ENCODE measurements at places on chromosomes 16 and 17.
A peak's percentile ranks its signal among the peaks of the same experiment; 100 is the strongest.

- DNase-seq = no peak
Measured at GRCh38 chr16:9741776-9742175, 440.5 kb downstream of the GRIN2A start.

- peak; percentile 2 for DNase-seq
Measured at GRCh38 chr17:67779098-67779672, 46.1 kb upstream of the BPTF start.

GRCh38 chr16:3530371-3530914 is 29.6 kb downstream of the CLUAP1 start:
- no peak for DNase-seq

DNA sequence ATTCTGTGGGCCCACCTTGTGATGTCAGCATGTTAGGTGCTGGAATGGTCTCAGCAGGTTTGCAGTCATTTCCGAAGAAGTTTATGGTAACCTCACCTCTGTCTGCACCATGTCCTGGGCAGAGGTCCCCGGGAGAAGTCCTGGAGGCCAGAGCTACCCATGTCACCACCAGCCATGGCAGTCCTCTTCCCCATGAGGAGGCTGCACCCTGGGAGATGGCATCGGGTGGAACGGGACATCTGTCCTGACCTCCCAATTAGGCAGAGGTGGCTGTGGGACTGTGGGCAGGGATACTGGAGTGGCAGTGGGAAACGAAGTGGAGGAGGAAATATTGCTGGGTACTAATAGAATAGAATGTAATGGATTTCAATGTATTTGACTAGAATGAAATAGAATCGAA is 511.8 kb upstream of the WSB1 start:
- no peak for DNase-seq

DNA sequence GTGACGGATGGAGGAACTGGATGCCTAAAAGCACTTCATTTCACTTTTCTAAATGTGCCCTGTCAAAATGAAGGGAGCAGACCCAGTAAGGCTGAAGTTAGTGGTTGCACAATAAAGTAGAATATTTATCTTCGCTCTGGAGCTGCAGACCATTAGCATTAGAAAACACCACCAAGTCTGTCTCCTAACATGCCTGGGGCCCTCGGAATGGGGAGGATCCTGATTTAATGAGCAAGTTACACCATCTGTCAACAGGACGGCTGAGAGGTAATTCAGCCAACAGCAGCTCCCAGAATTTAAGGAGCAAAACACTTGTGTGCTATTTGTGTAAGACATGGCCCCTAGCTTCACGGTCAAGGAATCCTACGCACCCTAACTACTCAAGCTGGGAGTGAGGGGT is 22.3 kb downstream of the CA10 start:
- no peak for DNase-seq

DNA sequence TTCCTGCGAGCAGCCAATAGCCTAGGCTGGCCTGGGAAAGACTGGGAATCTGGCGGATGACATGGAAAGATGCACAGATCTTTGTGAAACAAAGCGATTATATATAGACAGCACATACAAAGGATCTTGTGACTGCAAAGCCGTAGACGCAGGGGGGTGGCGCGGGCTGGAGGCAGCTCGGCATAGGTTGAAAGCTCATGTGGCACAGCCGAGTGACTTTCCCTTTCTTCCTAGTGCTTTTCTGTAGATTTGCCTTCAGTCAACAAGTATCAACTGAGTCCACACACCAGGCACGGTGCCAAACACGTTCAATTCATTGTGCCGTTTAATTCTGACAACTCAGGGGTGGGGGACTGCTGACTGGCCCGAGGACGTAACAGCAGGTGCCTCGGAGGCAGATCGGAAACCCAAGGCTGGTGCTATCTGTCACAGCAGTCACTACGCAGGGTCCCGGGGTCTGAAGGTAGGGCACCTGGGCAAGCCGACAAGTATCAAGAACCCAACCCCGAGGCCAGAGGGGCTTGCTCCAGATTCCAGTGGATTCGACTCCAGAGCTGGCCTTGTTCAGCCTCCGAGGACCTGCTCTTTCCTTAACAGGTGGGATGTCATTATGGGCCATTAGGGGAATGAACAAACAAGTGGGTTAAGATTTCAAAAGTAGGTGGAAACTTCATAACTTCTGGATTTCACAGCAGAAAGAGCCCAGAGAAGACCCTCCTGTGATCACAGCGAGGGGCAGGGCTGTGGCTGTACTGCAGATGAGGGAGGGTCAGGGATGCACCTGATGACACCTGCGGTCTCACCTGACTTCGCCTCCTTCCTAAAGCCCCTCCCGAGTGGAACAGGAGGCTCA is 5.9 kb downstream of the PAM16 start:
- no peak for DNase-seq

GRCh38 chr16:31477220-31478216 is 5.4 kb upstream of the SLC5A2 start:
- DNase-seq = peak; percentile 34

GRCh38 chr17:7475764-7476422 is 3.5 kb downstream of the ZBTB4 start:
- no peak for DNase-seq

DNA sequence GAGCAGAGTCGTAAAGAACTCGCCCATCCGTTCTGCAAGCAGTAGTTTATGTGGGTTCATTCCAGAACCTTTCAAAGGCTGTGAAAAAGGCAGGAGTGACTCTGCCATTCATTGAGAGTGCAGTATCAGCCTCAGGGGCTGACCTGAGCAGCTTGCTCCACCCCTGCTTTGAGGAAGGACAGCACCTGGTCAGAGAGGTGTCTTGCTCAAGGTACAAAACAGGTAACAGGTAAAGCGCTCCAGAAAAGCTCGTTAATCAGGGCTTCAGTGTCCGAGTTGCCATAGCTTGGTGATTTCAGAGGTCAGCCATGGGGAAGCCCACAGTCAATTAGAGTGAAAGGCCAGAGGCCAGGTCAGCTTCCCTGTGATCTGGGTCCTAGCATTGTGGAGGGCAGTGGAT is 251.1 kb downstream of the ABCC12 start:
- no peak for DNase-seq

GRCh38 chr16:4680673-4681470 is 12.5 kb upstream of the NUDT16L1 start:
- no peak for DNase-seq

DNA sequence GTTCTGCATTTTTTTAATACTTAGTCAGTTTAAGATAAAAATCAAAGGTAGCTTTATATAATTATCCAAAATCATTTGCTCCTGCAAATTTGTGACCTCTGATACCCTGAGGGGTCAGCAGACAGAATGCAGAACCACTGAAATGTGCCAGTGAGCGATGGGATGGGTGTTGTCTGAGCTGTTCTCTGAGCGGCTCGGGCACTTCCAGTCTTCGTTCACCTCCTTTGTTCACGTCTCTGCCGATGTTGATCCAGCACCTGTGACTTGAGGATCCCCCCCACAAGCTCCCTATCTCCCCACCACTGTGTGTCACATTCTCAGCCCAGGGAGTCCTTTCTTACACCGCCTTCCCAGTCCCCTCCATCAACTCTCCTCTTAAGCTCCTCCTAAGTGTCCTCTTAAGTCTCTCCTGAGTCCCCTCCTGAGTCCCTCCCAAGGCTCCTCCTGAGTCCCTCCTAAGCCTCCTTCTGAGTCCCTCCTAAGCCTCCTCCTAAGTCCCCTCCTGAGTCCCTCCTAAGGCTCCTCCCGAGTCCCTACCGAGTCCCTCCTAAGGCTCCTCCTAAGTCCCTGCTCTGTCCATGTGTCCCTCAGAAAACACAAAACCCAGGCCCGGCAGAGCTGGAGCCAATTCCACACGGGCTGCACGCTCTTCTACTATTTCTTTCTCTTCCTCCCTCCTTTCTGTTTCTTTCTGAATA is 47.5 kb downstream of the RNF213 start:
- DNase-seq = no peak

GRCh38 chr16:14181371-14182050 is 110.4 kb downstream of the MRTFB start:
- no peak for DNase-seq

DNA sequence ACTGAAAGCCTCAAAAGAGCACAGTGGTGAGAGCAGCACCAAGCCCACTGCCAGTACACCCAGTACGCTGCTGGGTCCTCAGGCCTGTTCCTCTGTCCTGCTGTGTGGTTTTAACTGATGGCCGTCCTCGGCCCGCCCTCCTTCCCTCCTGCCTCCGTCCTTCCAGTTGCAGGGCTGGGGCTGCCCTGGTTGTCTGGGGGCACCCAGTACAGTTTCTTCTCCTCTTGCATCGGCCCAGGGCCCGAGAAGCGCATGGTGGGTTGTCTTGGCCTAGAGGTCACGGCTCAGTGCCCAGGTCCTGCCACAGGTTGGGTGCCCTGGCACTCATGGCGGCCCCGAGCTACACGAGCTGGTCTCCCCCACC is 70.8 kb upstream of the KCTD5 start:
- no peak for DNase-seq

GRCh38 chr17:9115214-9116191 is 94.2 kb downstream of the NTN1 start:
- no peak for DNase-seq

- no peak for DNase-seq
Measured at GRCh38 chr16:66903544-66904427, 14.9 kb downstream of the CDH16 start.

GRCh38 chr16:50671644-50672260 is 9.4 kb downstream of the SNX20 start:
- DNase-seq = peak; percentile 26

DNA sequence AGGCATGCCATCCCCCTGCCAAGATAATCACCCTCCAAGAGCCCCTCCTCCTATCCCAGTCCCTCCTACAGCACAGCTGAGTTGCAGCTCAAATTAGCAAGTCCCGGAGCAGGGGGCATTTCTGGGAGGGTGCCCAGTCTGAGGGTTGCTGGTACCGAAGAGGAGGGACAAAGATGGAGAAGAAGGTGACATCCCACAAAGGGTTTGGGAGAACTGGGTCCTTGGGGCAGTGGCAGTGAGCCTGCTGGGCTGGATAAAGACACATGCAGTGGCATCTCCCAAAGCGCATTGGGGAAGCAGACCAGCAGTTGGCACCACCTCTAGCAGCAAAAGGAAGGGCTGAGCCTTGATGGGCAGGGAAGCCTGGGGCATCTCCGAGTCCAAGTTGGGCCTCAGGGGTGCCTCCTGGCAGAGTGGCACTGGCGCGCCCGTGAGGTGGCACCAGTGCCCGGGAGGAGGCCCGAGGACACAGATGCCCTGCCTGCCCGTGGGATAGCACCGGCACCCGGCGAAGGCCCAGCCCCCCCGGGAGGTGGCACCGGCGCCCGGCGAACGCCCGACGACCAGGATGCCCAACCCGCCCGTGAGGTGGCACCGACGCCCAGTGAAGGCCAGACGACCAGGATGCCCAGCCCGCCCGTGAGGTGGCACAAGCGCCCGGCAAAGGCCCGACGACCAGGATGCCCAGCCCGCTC is 622 bp downstream of the TOM1L2 start:
- peak; percentile 21 for DNase-seq

GRCh38 chr16:82829301-82829700 is 202.5 kb downstream of the CDH13 start:
- no peak for DNase-seq

DNA sequence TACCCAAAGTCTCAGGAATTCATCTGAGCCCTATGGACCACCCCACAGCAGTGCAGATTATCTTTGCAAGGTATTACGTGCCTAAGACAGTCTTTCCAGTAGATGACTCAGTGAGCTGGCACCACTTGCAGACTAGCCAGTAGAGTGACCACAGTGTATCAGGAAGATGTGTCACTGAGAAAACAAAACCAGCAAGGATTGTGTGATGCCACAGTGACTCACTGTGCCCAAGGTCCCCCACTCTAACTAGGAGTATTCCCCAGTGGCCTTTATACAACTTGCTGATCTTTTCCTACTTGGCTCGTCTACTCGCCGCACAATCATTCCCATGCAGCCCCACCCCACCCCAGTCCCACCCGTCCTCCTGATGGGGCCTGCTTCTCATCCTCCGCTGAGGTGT is 26.8 kb upstream of the PRKCA start:
- no peak for DNase-seq
